ENCODE measurements at places on chromosomes 6 and 20.

GRCh38 chr6:55941702-55942101, 66.3 kb upstream of the BMP5 start:
- no peak for DNase-seq

- DNase-seq = peak; percentile 28
These were observed 19.3 kb downstream of the FAXC start for GRCh38 chr6:99330159-99330558.

- peak; percentile 48 for DNase-seq
These were observed 33.8 kb upstream of the AIG1 start for GRCh38 chr6:143026696-143027449.

GRCh38 chr6:33816911-33817310, 13.1 kb upstream of the MLN start:
- DNase-seq = no peak

DNA sequence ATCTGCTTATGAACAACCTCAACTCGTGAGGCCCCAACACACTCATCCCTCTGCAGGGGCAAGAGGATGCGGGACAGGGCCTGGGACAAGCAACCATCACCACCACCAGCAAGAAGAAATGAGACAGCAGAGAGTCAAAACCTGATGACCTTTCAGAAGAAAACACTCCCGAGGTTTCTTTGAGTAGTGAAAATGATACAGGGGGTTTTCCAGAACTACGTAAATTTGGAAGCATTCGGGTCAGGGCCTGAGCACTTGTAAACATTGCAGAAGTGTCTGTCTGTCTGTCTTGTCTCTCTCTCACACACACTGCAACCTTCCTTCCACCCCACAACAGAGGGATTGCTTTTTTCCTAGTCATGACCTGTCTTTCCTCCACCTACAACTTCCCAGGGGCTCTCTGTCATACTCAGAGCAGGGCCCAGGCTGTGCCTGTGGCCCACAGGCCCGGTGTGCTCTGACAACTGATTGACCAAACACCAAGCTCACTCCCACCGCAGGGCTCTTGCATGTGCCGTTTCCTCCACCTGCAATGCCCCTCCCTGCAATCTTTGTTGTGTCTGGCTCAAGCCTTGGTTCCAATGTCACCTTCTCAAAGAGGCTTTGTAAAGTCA, 90.9 kb downstream of the BMP7 start:
- no peak for DNase-seq

GRCh38 chr20:37986873-37987601, 46.2 kb downstream of the TTI1 start:
- DNase-seq = no peak

- no peak for DNase-seq
These were observed 79.3 kb upstream of the SOX4 start for GRCh38 chr6:21514288-21514687.

DNA sequence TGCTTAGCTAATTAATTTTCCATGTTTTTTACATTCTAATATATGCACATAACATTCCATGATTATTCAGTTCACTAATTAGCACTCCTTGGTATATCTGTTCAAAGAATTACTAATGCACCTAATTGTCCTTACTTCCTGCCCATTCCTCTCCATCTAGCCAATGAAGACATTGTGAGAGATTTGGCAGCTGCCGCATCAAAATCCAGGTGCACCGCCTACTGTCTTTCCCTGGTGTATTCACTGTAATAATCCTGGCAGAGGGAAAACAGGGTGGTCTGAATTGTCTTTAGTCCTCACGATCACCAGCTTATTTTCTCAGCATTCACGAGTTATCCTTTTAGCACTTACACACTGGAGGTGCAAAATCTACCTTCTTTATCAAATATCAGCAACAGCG, 61.0 kb upstream of the SCGN start:
- DNase-seq = no peak

DNA sequence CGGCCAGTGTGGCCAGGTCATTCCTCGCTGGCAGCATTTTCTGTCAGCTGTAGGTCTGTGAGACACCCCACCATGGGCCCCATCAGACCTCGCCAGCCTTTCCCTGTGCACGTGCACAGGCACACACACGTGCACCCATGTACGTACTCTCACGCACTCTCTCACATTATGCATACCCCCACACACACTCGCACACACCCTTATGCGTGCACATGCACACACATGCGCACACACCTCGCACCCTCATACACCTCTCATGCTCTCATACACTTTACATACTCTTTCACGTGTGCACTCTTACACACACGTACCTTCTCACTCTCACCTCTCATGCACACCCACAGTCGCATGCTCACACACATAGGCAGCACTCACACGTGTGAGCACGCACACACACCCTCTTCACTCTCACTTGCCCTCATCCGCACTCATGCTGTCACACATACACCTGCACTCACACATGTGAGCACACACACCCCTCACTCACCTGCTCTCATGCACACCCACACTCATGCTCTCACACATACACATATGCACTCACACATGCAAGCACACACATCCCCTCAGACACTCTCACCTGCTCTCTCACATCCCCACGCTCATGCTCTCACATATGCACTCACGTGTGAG, 46.7 kb downstream of the SNX9 start:
- DNase-seq = no peak

- no peak for DNase-seq
These were observed 316.6 kb downstream of the RFPL4B start for GRCh38 chr6:112663698-112664097.

DNA sequence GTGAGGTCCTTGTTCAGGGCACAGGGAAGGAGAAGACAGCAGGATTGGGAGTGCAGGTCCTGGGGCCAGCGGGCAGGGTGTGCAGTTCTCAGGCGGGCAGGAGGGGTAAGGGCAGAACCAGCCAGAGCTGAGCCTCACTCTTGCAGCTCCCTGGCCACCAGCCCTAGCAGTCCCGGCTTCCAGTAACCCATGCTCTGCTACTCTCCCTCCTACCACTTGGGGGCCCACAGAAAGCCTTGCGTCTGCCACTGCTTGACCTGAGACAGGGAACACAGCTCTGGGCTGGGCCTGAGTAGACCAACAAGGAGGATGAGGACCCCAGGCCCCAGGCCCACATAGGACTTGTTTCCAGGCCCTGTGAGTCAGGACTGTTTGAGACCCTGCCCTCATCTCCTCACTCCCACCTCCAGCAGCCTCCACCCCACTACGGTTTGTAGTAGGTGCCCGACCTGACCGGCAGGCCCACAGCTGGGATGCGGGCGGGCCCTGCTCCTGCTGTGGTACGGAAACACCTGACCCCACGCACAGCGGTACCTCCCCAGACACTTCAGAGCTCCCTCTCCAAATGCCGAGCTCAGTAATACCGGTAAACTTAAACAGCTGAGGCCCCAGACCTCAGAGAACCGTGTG, 39.2 kb downstream of the KCNK5 start:
- no peak for DNase-seq

DNA sequence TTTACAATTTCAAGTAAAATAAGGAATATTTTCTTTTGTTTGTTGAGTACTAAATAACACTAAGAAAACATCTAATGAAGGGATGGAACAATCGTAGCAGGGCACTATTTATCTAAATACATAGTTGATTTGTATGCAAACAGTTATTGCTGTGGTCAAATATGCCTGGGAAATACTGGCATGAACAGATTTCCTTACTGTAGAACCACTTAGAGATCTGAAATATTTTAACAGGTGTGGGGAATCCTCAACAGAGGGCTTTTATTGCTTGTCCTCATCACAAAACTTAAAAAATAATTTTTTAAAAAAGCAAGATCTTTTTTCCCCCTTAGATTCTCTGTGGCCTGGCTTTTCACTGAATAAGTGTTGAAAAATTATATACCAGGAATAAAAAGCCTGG, 233.0 kb upstream of the FAM83B start:
- no peak for DNase-seq

- DNase-seq = no peak
These were observed 249.5 kb upstream of the THEMIS start for GRCh38 chr6:128150376-128150775.
